Esophagus muscularis mucosa (tissue), 4 donors: ENCODE measurements at places on chromosomes 5 and 9. TPM values are rescaled to one million over a fixed set of nuclear protein-coding genes. Genes with fewer than 3 reads are reported as not detected.

Gene SLC6A19
- not detected for total RNA-seq

Gene CCDC69
- total RNA-seq: 341 TPM

Gene IGFBPL1
- 0.99 TPM for total RNA-seq

Gene ECM2
- total RNA-seq: 8.1 TPM

Gene IFNB1
- not detected for total RNA-seq

Gene ODF2
- total RNA-seq: 18.1 TPM

Gene DBH
- total RNA-seq: not detected

Gene OCLN
- 0.83 TPM for total RNA-seq

Gene ORM2
- not detected for total RNA-seq

Gene FREM1
- total RNA-seq: 2.2 TPM

Gene CMBL
- total RNA-seq: 4.0 TPM

Gene PCDHA9
- 0.06 TPM for total RNA-seq

Gene FBXL7
- 37.7 TPM for total RNA-seq

Gene CFAP157
- total RNA-seq: 0.42 TPM

Gene RBM22
- total RNA-seq: 20.8 TPM

Gene GARNL3
- 10.8 TPM for total RNA-seq

Gene TOR4A
- 6.9 TPM for total RNA-seq
